ENCODE measurements at places on chromosomes 7 and 10.

DNA sequence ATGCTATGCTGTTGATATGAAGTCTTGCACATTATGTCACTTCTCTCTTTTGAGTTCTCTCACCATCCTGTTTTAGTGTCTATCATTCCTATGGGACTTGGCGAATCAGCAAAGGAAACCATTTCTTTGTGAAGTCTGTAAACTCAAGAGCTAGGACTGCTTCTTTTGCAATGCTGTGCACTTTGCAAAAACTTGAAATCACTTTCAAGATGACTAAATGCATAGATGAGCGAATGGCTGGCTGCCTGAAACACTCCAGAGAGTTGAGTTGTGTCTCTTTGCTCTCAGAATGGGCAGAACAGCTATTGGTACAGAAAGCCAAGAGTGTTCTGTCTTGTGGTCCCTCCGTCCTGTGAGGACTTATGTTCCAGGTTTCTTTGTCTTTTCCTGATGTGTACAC is 18.3 kb upstream of the ELMO1 start:
- DNase-seq, result peak; percentile 34

- no peak for DNase-seq
Observed at GRCh38 chr10:119772334-119772733, 46.5 kb downstream of the INPP5F start.

- DNase-seq, result no peak
Observed at GRCh38 chr7:108331971-108332370, 124.3 kb downstream of the NRCAM start.

- DNase-seq, result no peak
Observed at GRCh38 chr10:37643187-37643586, 214.2 kb downstream of the ZNF248 start.

GRCh38 chr10:98028168-98028770 is 2.2 kb downstream of the CRTAC1 start:
- DNase-seq, result peak; percentile 79

- DNase-seq, result peak; percentile 42
Observed at GRCh38 chr7:70694971-70695794, 436.8 kb upstream of the GALNT17 start.

DNA sequence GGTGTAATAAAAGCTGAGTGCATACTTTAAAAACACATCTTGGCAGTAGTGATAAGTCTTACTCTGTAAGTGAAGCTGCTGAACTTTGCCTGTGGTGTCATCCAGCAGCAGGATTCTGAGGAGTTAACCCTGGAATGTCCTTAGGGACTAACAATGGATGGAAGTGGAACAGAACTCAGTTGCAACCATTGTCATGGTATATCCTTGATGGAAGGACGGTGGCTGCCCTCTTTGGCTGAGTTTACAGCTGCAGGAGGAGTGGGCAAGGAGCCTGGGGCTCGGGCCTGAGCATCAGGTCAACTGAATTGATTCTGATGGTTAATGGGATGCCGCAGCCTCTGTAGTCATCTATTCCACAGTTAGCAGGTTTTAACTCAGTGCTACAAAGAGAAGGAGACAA is 56.2 kb downstream of the MRC1 start:
- no peak for DNase-seq

DNA sequence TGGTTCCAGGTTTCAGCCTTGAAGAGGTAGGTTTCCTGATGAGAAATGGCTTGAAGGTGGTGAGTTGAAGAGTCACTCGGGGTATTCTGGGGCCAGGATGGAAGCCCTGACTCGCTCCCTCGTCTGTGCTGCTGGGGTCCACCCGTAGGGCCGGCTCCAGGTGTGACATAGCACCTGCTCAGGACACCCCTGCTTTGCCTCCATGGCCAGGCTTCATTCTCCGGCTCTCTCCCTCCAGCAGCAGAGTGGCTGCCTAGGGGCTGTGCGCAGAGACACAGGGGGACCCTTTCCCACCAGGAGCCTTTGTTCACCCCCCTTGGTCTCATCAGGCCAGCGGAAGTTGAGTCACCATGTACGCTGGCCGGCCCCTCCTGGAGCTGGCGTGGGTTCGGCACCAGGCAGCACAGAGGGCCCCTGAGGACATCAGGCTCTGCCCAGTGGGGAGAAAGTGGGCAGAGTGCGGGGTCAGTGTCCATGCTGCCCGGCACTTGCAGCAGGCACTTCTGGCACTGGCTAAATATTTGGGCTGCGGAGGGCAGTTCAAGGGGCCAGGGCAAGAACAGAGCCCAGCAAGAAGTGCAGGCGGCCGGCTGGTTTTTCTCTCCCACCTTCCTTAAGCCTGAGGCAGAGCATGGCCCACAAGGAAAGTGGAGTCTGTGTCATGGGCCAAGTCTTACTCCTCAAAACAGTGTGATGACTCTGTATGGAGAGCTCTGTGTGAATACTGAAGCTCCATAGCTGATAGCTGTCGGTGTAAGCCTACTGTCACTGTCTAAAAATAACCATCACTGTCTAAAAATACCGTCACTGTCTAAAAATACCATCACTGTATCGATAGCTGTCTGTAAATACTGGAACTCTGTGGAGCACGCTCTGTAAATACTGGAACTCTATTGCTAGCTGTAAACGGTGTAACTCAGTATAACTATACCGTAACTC is 3.7 kb upstream of the PRKAR1B start:
- DNase-seq, result no peak

- no peak for DNase-seq
Observed at GRCh38 chr10:100869399-100869798, 43.4 kb upstream of the SLF2 start.

- DNase-seq, result no peak
Observed at GRCh38 chr10:24115403-24115802, 93.5 kb upstream of the KIAA1217 start.

GRCh38 chr10:58701405-58702135 is 188.9 kb downstream of the BICC1 start:
- DNase-seq, result no peak

GRCh38 chr7:74672343-74672915 is 14.9 kb downstream of the GTF2I start:
- DNase-seq, result no peak

- DNase-seq, result peak; percentile 73
Observed at GRCh38 chr10:73910401-73910763, 550 bp upstream of the PLAU start.

GRCh38 chr7:77538281-77539212 is 1.5 kb downstream of the PTPN12 start:
- peak; percentile 89 for DNase-seq

GRCh38 chr7:87129332-87129731 is 22.9 kb upstream of the DMTF1 start:
- DNase-seq, result no peak

GRCh38 chr10:85542152-85542551 is 824.4 kb downstream of the GRID1 start:
- DNase-seq, result no peak

DNA sequence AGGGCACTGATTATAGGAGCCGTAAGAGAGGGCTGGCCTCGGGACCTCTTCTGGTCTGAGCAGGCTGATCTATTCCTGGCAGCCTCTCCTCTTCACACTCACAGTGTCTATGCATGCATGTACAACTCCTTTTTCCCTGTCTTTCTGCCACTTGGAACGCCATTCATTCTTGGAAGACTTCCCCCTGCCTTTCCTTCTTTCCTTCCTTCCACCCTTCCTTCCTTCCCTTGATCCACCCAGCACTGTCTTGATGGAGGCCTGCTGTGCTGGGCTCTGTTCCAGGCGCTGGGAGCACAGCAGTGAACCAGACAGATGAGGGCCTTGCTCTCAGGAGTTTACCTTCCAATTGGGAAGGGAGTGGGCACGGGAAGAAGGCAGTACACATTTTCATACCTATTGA is 114.8 kb downstream of the SH3PXD2A start:
- DNase-seq, result no peak

GRCh38 chr7:81005254-81005653 is 86.4 kb upstream of the SEMA3C start:
- no peak for DNase-seq

Measured in NB4 (cell line).